ENCODE measurements at places on chromosomes 1 and 21.

GRCh38 chr1:228860911-228861831, 125.9 kb downstream of the RHOU start:
- DNase-seq, result no peak

GRCh38 chr21:33857846-33858666, 57.5 kb downstream of the ATP5PO start:
- DNase-seq, result no peak

- DNase-seq, result no peak
Observed at GRCh38 chr1:157775101-157775870, 1.6 kb downstream of the FCRL2 start.

DNA sequence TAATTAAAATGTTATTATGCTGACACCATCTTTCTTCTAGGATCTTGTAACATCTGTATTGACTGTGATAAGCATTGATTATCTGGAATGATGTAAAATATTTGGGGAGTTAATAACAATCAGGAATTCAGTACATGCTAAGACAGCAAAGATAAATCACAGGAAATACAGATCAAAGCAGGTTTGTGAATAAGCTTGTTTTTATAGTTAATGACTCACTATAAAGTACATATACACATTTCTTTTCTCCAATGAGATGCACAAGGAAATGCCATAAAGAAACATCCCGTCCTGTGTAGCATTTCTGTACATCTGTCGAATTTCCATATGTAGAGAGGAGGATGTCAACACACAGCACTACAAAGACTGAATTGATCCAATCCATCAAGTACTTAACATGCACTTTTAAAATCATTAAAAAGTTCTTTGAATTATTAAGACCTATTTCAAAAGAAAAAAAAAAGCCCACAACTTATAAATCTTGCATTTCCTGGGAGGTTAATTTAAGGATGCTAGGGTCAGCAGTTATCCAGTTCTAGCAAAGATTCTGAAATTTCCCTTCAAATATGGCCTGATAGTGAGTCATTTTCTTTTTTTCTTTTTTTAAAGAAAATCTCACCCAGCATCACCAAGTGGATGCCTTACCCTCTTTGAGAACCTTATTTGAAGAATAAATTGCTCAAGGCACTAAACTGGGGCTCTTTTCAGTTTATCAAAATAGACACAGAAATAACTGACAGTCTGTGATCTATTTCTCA, 243.2 kb upstream of the NR5A2 start:
- no peak for DNase-seq

DNA sequence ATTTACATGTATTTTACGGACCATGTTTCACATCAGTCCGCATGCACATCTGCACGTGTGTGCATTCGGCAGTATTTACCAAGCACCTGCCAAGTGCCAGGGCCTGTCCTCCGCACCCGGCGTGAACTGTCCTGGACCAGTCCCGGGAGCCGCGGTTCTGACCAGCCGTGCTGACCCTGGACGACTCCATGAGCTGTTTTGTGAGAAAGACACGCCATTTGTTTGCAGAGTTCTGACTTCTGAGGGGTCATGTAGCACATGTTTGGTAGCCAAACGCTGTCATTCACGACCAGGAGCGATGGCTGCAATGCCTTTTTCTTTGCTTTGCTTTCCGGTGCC, 3.3 kb upstream of the OLIG2 start:
- no peak for DNase-seq

- no peak for DNase-seq
Observed at GRCh38 chr1:94542088-94542870, 720 bp upstream of the F3 start.

- no peak for DNase-seq
Observed at GRCh38 chr1:150805899-150806298, 2.2 kb downstream of the CTSK start.

DNA sequence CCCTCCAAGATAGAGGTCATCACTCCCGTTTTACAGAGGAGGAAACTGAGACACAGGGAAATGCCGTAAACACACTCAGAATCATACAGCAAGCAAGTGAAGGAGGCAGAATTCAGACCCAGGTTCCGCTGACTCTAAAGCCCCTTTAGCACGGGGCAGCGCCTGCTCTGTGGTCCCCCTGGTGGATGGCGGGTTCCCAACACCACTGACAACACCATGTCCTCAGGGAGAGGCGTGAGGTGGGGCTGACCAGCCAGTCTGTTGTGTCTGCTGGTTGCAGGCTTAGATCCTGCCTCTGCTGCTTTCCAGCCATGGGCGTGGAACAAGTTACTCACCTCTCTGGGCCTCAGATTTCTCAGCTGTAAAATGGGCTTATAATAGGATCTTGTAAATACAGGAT, 617.3 kb downstream of the MATN1 start:
- no peak for DNase-seq

DNA sequence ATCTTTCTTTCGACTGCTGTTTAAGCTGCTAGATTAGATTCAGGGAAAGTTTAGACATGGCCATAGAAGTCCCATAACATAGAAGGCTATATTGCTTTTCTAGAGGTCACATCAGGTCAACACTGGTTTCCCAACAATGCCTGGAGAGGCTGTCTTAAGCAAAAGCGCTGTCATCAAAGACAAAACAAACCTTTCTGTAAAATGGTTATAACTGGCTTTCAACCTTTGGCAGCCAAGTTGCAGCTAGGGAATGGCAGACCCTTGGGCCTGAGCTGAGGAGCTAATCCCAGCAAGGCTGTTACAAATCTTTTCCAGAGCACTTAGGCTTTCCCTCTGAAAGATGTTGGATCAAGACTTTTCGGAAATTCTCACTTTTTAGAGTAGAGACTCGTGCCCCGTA, 11.2 kb upstream of the ABCA4 start:
- no peak for DNase-seq

All from cortex of kidney (tissue), 1 donor.